ENCODE measurements at places on chromosomes 1 and 21.

GRCh38 chr1:195569934-195570333 lies 1038.3 kb downstream of the KCNT2 start:
- no peak for DNase-seq

GRCh38 chr1:56436296-56436695 lies 143.1 kb downstream of the PLPP3 start:
- DNase-seq: no peak

- no peak for DNase-seq
These were observed 87.8 kb upstream of the CD34 start for GRCh38 chr1:207998691-207999090.

DNA sequence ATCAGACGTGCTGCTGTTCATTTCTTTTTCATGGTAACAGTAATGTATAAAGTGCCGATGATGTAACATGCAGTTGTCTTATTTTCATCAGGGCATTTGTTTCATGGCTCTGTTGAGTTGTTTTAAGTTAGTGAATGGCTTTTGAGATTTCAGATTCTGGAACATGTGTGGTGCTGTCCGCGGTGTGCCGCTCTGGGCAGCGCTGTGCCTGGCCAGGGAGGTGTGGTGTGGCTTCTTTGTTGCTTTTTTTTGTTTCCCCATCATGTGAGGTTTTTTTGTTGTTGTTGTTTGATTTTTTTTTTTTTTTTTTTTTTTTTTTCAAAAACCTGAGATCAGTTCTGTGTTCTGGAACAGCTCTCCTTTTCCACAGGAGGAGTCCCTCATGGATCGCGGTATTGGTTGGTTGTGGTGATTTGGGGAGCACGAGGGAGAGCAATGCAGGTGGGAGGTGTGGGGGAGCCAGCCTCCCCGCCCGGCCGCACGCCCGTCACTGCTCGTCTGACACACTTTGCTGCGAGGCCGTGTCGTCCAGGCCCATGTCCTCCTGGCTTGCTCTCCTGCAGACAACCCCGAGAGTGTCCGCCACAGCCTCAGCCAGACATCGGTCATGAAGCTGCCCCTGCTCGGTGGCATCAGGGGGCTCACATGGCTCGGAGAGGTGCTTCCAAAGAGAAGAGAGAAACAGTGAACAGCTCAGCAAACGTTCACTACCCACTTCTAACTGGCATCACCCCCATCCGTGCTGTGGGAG lies 33.6 kb downstream of the NTPCR start:
- DNase-seq: no peak

- DNase-seq: no peak
These were observed 371.9 kb upstream of the SPAG17 start for GRCh38 chr1:118556936-118557335.

- no peak for DNase-seq
These were observed 108.2 kb downstream of the CLEC20A start for GRCh38 chr1:178388418-178389145.

DNA sequence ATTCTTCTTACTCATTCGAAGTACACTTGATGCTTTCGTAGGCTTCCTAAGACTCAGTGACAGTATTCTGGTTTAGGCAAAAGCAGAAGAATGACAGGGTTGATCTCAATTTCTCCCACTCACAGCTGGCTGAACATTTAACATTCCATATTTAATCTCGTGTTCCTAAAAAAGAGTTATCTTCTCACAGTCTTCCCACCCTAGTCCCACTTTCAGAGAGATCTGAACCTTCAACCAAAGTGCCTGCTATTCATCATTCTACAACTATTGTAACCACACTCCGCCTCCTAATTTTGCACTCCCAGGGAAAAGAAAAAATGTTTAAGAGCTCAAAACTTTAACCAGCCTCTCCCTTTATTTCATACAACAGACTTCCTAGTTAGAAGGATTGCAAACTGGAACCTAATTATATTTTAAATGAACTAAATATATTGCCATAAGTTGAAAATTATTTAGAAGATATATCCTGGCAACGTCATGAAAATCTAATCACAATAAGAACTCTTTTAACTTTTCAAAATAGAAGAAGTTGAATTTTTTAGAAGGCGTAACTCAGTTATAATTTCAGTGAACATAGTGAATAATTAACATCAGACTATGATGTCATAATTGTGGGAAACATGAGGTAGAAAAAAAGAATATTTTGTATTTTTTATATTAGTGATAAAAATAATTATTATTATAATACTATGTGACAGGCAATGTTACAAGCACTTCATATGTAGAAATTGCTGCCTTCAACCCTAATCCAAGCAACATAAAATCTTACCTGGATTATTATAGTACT lies 540.9 kb upstream of the ADGRL2 start:
- no peak for DNase-seq

- no peak for DNase-seq
These were observed 2.0 kb downstream of the MPZL1 start for GRCh38 chr1:167723707-167724323.

GRCh38 chr1:234768569-234769283 lies 158.7 kb upstream of the IRF2BP2 start:
- no peak for DNase-seq

DNA sequence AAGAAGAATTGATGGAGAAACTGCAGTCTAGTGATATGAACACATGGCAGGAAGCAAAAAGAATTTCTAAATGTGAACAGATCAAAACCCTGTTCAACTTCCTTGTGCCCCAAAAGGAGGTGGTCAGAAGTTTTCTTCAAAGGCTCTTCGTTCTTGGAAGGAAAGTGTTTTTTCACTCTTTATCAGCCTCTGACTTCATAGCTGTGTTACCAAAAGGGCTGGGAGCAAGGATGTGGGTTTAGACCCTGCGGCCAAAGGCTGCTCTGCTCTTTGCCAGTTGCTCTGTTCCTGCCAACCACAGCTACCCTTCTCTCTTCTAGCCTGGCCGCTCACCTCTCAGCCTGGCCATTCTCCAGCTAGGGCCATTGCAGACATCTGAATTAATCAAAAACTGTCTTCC lies 53.8 kb downstream of the PTGER3 start:
- DNase-seq: no peak

- DNase-seq: no peak
These were observed 15.5 kb upstream of the CNN3 start for GRCh38 chr1:94942171-94943128.

- no peak for DNase-seq
These were observed 3.0 kb downstream of the ARTN start for GRCh38 chr1:43936431-43937151.

DNA sequence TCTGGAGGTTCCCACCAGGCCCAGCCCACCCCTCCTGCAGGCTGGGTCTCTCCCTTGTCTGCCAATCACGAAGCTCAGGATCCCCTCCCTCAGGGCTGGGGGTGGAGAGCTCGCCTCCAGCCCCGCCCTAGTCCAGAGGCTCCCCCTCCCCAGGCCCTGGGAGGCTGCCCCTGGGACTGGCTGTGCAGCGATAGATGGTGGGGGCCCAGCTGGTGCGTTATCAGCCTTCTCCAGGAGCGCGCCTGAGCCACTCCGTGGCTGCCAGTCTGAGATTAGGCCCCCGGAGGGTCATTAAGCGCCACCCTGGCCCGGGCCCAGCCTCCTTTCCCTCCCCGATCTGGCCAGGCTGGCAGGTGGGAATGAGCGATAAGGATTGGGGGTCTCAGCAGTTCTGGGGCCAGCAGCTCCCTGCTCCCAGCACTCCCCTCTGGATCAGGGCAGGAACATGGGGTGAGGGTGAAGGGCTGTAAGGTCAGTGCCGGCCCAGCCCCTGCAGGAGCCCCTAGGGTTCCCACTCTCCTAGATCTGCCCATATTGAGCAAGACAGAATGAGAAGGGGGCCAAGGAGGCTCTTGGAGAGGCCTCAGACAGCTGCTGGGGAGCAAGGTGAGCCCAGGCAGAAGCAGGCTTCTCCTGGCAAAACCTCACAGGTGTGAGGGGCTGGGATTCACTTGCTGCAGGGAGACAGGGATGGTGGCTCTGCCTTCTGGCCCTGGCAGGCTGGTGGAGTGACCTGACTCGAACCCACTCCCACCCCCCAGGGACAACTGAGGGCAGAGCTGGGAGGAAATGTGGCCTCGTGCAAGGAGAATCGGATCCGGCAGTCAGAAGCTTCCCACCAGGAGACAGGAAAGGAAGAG lies 8.5 kb downstream of the PDZK1IP1 start:
- no peak for DNase-seq

DNA sequence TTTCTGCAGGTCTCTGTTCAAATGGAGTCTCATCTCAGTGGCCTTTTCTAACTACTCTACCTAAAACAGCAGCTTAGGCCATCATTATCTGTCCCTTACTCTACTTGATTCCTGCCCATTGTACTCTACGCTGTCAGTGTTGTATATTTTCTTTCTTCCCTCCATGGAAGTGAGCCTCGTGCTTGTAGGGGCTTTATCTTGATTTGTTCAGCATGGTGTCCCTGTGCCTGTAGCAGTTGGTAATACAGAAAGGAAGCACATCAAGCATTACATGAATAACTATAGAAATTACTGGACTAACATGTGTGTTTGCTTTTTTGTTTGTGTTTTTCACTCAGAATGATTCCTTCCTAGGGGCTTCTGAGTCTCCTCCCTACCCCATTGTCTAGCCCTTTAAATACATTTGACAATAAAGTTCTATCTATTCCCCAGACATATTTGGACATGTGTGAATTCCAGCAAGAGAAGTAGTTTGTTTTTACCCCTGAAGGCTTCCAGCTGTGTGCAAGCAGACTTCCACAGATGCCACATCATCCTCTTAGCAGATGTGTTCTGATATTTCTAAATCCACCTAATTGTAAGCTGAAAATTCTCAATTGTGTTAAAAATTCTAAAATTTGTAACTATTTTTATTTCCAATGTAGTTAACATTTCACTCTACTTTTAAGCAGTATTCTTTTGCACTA lies 40.3 kb downstream of the PRMT2 start:
- DNase-seq: no peak

GRCh38 chr1:79657951-79658658 lies 651.6 kb upstream of the ADGRL4 start:
- no peak for DNase-seq

GRCh38 chr1:171487038-171487437 lies 1.7 kb downstream of the PRRC2C start:
- DNase-seq: no peak

GRCh38 chr21:43654806-43655489 lies 4.3 kb downstream of the HSF2BP start:
- DNase-seq: no peak

DNA sequence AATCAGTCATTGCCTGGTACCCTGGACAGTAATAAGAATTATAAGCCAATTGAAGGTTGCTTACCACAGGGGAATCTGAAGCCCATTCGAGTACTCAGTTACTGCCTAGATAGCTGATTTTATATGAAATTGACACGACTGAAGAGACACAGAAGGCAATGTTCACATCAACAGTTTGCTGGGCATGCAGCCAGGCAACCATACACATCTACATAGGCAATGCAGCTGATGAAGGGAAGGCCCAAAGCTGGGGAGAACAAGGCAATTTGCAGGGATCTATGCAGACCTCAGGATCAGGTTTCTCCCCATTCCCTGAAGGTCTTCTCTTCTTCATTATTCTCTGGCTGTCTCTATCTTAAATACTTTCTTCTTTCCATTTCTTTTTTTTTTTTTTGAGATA lies 448.7 kb downstream of the PTBP2 start:
- DNase-seq: no peak

DNA sequence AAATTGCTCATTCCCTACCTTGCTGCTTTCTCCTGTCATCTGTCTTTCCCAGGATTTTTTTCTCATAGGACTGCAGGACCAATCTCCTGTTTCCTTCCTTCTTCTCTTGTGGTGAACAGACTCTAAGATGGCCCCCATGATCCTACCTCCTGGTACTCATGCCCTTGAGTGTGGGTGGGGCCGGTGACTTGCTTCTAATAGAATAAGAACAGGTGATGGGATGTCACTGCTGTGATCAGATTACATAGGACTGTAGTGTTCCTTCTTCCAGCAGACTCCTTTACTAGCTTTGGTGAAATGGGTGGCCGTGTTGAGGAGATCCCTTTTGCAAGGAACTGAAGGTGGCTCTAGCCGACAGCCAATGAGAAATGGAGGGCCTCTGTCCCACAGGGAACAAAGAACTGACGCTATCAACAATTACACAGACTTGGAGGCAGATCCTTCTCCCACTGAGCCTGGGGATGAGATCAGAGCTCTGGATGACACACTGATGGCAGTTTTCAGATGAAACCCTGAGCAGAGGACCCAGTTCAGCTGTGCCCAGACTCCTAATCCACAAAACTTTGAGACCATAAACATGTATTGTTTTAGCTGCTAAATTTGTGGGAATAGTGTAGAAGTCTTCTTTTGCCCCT lies 7.5 kb downstream of the GSTM3 start:
- no peak for DNase-seq

DNA sequence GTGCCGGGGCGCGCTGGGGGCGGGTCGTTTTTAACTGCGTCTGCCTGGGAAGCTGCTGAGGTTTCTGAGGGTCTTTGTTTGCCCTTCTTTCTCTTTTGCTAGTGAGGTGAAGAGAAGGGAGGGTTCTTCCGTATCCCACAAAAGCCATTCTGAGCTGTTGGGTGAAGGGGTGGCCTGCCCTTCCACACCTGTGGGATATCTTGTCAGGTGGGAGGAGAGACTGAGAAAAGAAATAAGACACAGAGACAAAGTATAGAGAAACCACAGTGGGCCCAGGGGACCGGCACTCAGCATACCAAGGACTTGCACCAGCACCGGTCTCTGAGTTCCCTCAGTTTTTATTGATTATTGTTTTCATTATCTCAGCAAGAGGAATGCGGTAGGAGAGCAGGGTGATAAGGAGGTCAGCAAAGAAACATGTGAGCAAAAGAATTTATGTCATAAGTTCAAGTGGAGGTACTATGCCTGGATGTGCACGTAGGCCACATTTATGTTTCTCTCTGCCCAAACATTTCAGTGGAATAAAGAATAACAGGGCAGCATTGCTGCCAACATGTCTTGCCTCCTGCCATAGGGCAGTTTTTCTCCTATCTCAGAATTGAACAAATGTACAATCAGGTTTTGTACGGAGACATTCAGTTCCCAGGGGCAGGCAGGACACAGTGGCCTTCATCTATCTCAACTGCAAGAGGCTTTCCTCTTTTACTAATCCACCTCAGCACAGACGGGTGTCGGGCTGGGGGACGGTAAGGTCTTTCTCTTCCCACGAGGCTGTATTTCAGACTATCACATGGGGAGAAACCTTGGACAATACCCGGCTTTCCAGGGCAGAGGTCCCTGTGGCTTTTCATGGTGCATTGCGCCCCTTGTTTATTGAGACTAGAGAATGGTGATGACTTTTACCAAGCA lies 972 bp downstream of the PGBD2 start:
- no peak for DNase-seq

DNA sequence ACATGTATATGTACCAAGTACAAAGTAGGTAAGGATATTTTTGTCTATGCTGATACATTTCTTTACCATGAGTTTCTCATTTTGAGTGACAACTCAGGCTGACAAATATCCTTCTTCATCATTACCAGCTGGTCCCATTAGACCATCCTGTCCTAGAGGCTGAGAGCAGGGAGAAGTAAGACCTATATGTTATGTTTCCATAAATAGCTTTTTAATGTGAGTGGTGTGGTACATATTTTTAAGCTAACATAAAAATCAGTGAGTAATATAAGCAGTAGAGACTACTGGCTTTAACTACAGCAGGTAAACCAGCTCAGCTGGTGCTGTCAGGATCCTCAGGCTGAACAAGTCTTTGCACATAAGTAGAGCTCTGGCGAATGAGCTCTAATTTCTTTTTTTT lies 62.4 kb downstream of the CLEC20A start:
- DNase-seq: no peak

Measured in cortex of kidney (tissue), 1 donor.